ENCODE measurements at places on chromosomes 7 and 10. TPM values are rescaled to one million over a fixed set of nuclear protein-coding genes. Genes with fewer than 3 reads are reported as not detected.
A peak's percentile ranks its signal among the peaks of the same experiment; 100 is the strongest.

GRCh38 chr7:139981511-139981895 lies 81.2 kb downstream of the PARP12 start:
- peak overlapping the region; percentile 13 for H3K4me3 ChIP-seq
- no peak overlapping the region for H3K27ac ChIP-seq
- no peaks in the 10 kb centered on the region for H3K36me3 ChIP-seq
- no peaks in the 10 kb centered on the region for H3K27me3 ChIP-seq

DNA sequence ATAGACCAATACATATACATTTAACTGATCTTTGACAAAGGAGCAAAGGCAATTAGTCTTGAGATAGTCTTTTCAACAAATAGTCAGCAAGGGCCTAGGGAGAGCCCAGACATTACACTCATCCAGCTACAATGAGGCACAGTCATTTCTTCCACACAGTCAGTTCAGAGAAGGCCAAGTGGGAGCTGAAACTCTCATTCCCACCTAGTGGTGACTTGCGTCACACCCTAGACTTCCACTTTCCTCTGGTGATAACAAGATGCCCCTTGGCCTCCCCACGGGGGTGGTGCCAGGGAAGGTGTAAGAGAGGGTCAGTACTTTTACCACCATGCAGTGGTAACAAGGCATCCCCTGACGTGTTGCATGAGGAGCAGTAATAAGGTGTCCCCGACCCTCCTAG lies 8.0 kb downstream of the FRMPD2 start:
- H3K4me1 ChIP-seq: no peaks in the 10 kb centered on the region
- DNase-seq: no peak
- H3K4me3 ChIP-seq: no peak overlapping the region
- H3K36me3 ChIP-seq: no peaks in the 10 kb centered on the region
- H3K27ac ChIP-seq: no peak overlapping the region

GRCh38 chr7:150620061-150620460 lies 12.1 kb downstream of the GIMAP6 start:
- H3K36me3 ChIP-seq: no peaks in the 10 kb centered on the region
- DNase-seq: no peak
- H3K4me1 ChIP-seq: no peaks in the 10 kb centered on the region
- no peaks in the 10 kb centered on the region for H3K27me3 ChIP-seq

GRCh38 chr10:67200913-67201564 lies 275.2 kb downstream of the LRRTM3 start:
- H3K27me3 ChIP-seq: no peaks in the 10 kb centered on the region
- H3K36me3 ChIP-seq: no peaks in the 10 kb centered on the region
- no peaks in the 10 kb centered on the region for H3K4me1 ChIP-seq
- no peak overlapping the region for H3K4me3 ChIP-seq
- no peak for DNase-seq

DNA sequence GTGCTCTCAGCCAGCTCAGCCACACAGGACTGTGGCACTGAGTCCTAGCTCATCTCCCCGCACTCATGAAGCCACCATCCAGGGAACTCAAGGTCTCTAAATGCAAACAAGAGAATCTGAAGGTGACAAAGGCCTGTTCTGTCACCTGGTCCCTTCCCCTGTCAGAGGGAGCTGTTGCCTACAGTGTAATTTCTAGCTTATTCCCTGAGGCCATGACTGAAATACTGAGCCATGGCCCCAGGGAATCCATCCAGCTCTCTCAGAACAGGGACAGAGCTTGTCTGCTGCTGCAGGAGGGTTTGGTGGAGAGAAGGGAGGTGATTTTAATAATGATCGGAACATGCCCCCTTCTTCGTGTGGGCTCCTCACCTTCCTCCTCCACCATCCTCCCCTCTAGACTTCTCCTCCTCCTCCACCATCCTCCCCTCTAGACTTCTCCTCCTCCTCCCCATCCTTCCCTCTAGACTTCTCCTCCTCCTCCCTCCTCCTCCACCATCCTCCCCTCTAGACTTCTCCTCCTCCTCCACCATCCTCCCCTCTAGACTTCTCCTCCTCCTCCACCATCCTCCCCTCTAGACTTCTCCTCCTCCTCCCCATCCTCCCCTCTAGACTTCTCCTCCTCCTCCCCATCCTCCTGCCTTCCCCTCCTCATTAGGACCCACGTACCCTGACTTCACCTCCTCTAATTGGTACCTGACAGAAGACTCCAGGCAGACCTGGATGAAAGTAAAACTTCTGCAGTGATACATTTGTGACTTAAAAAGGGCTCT lies 338.0 kb upstream of the MKI67 start:
- H3K4me3 ChIP-seq: no peak overlapping the region
- no peak overlapping the region for H3K27ac ChIP-seq
- DNase-seq: peak; percentile 27
- no peaks in the 10 kb centered on the region for H3K36me3 ChIP-seq

DNA sequence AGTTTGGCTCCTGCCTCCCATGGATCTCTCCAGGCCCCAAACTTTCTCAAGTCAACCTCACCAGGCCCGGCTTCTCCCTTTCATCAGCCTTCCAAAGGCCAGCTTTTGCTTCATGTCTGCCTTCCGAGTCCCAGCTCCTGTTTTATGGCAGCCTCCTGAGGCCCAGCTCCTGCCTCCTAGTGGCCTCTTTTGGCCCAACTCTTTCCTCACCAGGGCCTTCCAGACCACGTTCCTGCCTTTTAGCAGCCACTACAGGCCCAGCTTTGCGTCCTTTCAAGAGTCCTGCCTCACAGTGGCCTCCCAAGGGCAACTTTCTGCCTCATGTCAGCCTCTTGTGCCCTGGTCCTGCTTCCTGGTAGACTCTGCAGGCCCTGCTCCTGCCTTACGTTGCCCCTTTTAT lies 15.3 kb upstream of the TMEM248 start:
- no peak for DNase-seq
- no peaks in the 10 kb centered on the region for H3K4me1 ChIP-seq
- no peak overlapping the region for H3K4me3 ChIP-seq
- H3K27me3 ChIP-seq: no peaks in the 10 kb centered on the region

DNA sequence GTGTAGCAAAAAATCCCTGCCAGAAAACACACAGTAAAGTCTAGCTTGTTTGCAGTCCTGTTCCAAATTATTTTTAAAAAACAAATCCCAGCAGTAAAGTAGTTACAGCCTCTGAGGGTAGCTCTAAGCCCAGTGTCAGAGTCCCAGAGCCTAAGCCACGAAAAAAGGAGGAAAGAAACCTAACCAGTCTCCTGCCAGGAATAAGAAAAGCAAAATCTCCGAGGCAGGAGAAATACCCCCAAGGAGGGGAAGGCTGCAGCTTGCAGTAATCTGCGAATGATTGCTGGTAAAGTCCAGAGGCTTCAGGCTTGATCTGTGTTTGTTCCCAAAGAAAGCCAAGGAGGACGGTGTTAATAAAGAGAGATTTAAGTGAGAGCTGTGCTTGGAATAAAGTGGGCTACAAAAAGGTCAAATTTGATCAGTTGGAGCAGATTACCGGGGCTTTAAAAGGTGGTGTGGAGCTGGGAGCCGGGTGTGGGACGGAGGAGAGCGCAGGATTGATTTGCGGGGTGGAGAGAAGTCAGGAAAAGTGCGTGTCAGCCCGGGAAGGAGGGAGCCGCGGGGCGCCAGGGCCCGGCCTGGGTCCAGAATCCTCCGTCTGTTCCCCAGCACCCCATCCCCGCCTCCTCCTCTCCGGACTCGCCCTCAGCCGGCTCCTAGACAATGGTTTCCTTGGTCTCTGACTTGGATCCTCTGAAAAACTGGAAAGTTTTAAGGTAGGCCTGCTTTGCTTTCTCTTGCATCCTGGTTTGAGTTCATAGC lies 219.4 kb upstream of the CELF2 start:
- H3K27ac ChIP-seq: no peak overlapping the region
- no peak overlapping the region for H3K4me3 ChIP-seq
- no peaks in the 10 kb centered on the region for H3K36me3 ChIP-seq
- no peaks in the 10 kb centered on the region for H3K4me1 ChIP-seq
- no peak for DNase-seq
- H3K27me3 ChIP-seq: no peaks in the 10 kb centered on the region

GRCh38 chr7:139854803-139855497 lies 25.9 kb downstream of the TBXAS1 start:
- no peaks in the 10 kb centered on the region for H3K27me3 ChIP-seq
- H3K27ac ChIP-seq: no peak overlapping the region
- DNase-seq: no peak
- H3K4me3 ChIP-seq: no peak overlapping the region
- no peaks in the 10 kb centered on the region for H3K4me1 ChIP-seq

DNA sequence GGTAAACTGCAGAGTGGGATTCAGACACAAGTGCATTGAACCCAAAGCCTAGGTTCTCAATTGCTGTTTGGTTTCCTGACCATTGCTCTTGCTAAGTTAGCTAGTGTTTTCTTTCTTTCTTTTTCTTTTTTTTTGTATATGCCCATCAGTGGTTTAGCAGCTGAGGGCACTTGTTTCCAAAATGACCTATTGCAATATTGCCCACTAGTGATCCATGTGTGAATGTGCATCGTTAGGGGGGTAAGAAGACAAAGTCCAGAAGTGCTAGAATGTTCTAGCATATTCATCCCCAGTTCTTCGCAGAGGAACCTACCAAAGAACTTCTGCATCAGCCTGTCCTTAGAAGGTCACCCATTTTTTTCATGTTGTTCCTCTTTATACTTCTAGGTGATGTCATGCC lies 252.8 kb upstream of the GPR26 start:
- no peaks in the 10 kb centered on the region for H3K4me1 ChIP-seq
- H3K36me3 ChIP-seq: no peaks in the 10 kb centered on the region
- H3K4me3 ChIP-seq: no peak overlapping the region

DNA sequence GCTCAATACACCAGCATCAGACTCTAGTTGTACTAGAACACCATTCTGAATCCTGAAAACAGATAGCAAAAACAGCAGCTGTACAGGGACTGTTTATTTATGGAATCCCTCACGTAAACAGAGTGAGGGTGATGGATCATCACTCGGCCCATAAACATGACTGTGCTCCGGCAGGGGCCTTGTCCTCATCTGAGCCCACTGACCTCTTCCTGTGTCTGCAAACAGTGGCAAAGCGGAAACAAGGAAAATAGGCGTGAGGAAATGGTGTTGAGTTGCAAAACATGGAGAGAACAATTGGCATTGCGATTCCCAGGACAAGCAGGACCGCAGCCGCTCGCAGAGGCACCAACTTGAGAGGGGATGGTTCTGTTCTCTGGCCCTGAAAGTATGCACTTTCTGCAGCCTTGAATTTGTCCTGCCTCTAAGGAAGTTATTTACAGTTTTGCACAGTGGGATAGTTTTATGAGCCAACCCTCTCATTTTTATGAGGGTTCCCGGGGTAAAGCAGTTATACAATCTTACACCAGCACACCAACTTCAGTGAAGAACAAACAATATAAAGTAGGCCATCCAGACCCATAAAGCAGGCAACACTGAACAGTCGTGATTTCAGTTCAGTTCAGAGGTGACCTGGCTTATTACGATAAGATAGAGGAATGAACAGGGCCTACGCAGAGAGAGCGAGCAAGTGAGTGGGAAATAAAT lies 248.0 kb upstream of the FZD8 start:
- H3K27ac ChIP-seq: no peak overlapping the region
- H3K36me3 ChIP-seq: no peaks in the 10 kb centered on the region
- H3K4me3 ChIP-seq: no peak overlapping the region

GRCh38 chr10:83492004-83492403 lies 647.3 kb upstream of the GHITM start:
- no peaks in the 10 kb centered on the region for H3K27me3 ChIP-seq
- no peak for DNase-seq
- no peak overlapping the region for H3K4me3 ChIP-seq
- H3K36me3 ChIP-seq: no peaks in the 10 kb centered on the region

DNA sequence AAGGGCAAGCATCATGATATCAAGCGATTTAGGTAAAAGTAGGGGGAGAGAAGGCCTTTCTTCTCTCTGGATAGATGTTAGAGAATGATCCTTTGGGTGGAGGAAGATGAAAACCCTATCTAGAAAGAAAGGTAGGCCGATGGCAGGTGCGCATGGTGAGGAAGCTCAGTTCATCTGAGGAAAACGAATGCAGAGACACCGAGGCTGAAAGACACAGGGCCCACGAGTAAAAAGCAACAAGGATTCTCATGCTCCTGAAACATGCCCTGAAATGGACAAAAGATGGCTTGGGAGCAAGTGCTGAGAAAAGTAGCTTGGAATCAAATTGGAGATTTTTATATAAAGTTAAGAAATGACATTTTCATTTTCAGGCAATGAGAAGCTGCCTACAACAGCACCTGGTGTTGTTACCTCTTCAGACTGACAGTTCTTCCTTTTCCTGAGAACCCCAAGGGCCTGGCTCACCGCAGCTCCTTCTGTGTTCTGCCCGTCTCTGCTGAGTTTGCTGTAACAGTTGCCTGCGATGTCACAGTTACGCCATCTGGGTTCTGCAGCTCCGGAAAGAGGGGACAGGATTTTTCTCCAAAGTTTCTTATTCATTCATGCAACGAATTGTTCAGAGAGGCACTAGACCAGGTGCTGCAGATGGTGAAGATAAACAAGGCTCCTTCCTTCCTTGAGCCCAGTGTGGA lies 402.0 kb upstream of the KLF6 start:
- no peak overlapping the region for H3K27ac ChIP-seq
- no peaks in the 10 kb centered on the region for H3K36me3 ChIP-seq
- DNase-seq: no peak
- H3K27me3 ChIP-seq: no peaks in the 10 kb centered on the region
- no peaks in the 10 kb centered on the region for H3K4me1 ChIP-seq
- H3K4me3 ChIP-seq: no peak overlapping the region

DNA sequence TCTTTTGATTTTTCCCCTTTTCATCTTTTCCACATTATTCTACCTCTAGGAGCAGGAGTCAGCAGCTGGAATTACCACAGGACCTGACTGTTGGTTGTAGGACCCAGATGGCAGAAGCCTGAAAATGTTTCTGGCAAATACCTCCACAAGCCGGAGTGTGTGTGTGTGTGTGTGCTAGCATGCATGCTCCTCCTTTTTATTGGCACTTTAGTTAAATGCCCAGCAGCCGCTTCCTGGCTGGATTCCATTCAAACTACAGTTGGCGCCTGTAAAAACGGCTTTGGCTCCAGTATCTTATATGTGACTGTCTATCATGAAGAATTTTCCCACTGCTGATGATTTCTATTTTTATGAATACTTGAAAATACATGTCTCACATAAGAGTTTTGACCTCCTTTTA lies 319.7 kb upstream of the SP4 start:
- H3K36me3 ChIP-seq: no peaks in the 10 kb centered on the region
- no peak overlapping the region for H3K27ac ChIP-seq
- no peaks in the 10 kb centered on the region for H3K27me3 ChIP-seq
- no peaks in the 10 kb centered on the region for H3K4me1 ChIP-seq
- DNase-seq: no peak

DNA sequence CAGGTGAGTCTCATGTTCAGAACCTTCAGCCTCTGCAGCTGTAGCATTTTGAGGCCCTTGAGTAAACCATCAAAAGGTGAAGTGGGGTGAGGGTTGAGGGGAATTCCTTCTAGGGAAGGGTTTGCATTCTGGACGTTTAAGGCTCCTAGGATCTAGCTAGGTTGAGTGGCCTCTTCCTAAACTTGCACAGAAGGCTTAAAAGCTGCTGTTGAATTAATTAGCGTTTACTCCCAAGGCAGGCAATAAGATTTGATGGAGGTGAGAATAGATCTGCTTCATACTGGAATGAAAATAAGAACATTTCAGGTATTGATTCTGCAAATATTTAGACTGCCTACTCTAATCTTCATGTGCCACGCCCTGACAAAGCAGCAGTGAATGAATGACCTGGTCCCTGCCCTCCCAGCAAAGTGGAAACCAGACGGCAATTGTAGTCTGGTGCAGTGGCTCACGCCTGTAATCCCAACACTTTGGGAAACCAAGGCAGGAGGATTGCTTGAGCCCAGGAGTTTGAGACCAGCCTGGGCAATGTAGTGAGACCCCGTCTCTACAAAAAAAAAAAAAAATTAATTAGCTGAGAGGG lies 11.4 kb upstream of the KPNA7 start:
- no peak overlapping the region for H3K4me3 ChIP-seq
- H3K27ac ChIP-seq: no peak overlapping the region
- DNase-seq: no peak
- H3K4me1 ChIP-seq: no peaks in the 10 kb centered on the region
- no peaks in the 10 kb centered on the region for H3K36me3 ChIP-seq

The OPTN gene
- total RNA-seq: 59.3 TPM

The COBL gene
- total RNA-seq: 0.08 TPM

The BEND7 gene
- not detected for total RNA-seq

The GPAM gene
- total RNA-seq: 3.7 TPM

The NOC3L gene
- total RNA-seq: 28.8 TPM

Measured in naive thymus-derived CD4-positive, alpha-beta T cell (primary cell).